Left cardiac atrium (tissue), 4 donors: ENCODE measurements at places on chromosomes 4 and X. TPM values are rescaled to one million over a fixed set of nuclear protein-coding genes. Genes with fewer than 3 reads are reported as not detected.

The PAGE2B gene
- not detected for total RNA-seq

The VCX2 gene
- total RNA-seq: not detected

The MRPL1 gene
- 41.9 TPM for total RNA-seq

The SATL1 gene
- total RNA-seq: 0.12 TPM

The GATB gene
- total RNA-seq: 88.1 TPM

The SPANXA2 gene
- total RNA-seq: not detected

The ARHGAP36 gene
- 0.32 TPM for total RNA-seq

The RRAGB gene
- 15.8 TPM for total RNA-seq

The SLC30A9 gene
- 50.7 TPM for total RNA-seq

DNA sequence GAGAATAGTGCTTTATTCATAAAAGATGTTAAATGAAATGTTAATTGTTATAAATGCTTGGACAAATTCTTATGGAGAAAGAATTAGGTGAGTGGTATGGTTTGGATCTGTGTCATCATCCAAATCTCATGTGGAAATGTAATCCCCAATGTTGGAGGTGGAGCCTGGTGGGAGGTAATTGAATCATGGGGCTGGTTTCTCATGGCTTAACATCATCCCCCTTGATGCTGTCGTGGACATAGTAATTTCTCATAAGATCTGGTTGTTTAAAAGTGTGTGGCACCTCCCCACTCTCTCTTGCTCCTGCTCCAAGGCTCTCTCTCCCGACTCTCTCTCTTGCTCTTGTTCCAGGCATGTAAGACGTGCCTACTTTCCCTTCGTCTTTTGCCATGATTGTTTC, 22.5 kb downstream of the GYPE start:
- no peak for DNase-seq

DNA sequence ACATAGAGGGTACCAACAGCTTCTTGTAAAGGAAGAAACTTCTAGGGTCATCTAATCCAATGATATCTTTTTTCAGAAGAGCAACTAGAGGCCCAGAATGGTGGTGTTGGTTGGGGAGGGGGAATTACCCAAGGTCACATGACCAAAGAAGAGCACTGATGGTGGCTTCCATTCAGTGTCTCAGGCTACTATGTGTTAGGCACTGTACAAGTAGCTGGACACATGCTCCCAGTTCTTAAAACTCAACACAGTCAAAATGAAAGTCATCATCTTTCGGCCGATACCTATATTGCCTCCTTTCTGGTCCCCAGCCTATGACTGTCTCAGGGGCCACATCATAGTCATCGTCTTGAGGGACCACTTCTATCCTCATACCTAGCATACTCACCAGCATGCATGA, 88.1 kb downstream of the ARHGAP6 start:
- no peak for DNase-seq

DNA sequence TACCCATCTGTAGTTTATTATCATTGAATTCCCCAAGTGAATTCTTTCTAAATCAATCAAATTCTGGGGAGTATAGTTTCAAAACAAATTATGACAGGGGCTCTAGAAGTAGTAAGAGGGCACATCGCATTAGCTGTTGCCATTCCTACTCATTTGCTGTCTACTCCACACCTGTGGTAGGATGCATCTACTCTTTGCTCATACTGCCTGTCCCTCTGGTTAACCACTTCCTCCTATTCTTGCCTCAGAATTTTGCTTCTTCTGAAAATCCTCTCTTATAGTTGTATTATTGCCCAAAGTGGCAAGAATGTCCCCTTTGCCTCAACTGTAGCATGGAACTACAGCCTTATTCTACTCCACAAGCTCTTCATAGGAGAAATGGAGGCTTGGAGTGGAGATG, 12.7 kb upstream of the DGKK start:
- DNase-seq: no peak

DNA sequence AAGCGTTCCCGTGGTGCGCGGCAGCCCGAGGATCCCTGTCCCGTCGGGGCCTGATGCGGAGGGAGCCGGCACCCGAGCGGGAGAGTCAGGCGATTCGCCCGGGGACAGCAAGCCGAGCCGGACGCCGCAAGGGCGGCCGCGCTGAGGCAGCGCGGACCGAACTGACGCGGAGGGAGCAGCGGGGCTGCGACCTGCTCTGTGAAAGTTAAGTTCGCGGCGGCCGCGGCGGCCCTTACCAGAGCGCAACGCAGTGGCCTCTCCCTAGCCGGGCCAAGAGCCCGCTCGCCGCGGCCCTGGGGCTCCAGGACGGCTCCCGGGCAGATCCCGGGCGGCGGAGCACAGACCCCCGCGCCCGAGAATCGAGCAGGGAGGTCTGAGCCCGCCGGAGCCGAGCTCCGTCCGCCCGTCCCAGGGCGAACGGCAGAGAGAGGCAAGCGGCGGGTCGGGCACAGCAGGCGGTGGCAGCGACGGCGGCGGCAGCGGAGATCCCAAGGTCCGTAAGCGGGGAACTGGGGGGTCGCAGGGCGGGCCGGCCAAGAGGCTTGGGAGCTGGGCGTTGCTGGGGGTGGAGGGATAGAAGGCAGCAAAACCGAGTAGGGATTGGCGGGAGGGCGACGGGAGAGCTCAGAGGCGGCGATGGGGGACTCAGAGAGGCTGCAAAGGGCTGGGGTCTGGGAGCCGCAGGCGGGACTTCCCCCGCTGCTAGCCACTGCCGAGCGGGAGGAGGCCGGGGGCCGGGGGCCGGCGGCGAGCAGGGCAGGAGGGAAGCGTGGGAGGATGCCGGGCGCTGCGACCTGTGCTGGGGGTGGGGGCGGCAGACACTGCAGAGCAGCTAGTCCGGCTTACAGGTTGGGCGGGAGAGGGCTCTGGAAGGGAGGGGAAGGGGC, 1.0 kb downstream of the GPR50 start:
- DNase-seq: no peak

GRCh38 chr4:15385928-15386327, 41.9 kb upstream of the C1QTNF7 start:
- DNase-seq: no peak

GRCh38 chrX:150697641-150698040, 4.4 kb downstream of the MTMR1 start:
- no peak for DNase-seq

DNA sequence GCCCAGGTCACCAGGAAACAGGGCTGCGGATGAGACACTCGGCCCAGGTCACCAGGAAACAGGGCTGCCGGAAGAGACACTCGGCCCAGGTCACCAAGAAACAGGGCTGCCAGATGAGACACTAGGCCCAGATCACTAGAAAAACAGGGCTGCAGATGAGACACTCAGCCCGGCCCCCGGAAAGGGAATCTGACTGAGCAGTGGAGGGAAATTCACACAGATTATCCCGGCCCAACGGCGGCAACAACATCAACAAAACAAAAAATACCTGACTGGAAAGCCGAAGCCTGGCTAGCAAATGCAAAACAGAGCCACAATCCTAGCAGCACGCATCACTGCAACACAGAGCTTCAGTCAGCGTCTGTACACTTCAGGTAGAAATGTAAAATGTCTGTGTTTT, 20.7 kb downstream of the AFAP1 start:
- DNase-seq: no peak

DNA sequence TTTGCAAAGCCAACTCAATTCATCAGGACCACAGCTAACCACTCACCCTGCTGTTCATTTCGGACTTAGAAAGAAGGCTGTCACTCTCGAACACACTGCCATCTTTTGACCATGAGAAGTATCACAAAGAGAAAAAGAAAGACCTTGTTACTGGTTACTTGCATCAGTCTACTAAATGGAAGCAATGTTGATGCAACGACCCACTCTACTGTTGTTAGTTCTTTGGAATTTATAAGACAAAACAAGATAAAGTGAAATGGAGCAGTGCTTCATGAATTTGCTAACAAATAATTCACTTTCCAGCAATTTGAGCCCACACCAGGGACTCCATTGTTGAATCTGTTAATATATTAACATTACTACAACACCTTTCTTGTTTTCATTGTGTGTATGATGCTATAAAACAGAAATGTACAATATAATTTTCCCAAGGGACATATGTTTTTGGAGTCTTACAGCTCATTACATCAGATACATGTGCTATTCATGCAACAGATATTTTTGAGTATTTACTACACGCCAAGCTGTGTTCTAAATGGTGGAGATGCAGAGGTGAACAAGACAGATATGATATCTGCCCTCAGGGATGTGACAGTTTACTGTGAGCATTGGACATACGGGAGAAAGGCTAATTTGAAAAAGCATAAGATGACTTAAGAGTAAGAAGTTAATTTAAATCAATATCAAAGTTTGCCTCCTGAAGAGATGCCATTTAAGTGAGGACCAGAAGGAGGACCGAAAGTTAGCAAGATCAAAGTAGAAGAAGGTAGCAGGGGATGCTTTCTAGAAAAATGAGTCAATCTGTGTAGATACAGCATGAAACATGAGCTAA, 87.2 kb downstream of the AREG start:
- DNase-seq: no peak

DNA sequence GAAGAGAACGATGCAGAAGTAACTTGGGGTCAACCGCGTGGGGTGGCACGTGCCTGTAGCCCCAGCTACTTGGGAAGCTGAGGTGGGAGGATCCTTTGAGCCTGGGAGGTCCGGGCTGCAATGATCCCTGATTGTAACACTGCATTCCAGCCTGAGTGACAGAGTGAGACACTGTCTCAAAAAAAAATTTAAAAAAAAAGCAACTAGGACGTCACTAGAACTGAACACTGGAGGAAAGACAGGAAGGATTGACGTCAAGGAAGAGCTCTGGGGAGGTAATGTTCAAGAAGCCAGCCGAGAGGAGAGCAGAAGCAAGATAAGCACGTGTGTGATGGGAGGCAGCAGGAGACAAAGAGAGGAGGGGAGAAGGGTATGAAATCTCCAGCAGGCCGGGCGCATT, 28.7 kb downstream of the S100G start:
- DNase-seq: no peak

- DNase-seq: no peak
These were observed 105.2 kb upstream of the STX18 start for GRCh38 chr4:4647041-4647440.

GRCh38 chr4:173998471-173999144, 284.9 kb downstream of the FBXO8 start:
- DNase-seq: no peak

DNA sequence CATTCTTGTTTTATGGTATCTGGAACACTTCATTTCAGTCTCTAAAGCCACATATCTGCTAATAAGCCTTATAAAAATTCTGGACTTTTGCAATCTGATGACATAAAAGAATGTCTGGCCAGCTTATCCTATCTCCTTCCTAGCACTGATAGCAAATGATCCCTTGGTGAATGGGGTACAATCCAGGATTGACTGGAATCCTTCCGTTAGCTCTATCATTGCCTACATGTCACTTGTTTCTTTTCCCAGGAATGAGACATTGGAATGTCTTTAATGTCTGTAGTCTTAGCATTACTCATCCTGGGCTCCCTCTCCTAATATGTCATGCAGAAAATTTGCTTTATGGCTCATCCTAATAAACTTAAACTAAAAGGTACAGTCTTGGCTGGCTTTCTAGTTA, 14.8 kb upstream of the PABPC4L start:
- DNase-seq: no peak

- DNase-seq: peak; percentile 19
These were observed 276.9 kb upstream of the TACR3 start for GRCh38 chr4:103996637-103997036.

- no peak for DNase-seq
These were observed 13.8 kb upstream of the ZNF674 start for GRCh38 chrX:46559062-46559461.

DNA sequence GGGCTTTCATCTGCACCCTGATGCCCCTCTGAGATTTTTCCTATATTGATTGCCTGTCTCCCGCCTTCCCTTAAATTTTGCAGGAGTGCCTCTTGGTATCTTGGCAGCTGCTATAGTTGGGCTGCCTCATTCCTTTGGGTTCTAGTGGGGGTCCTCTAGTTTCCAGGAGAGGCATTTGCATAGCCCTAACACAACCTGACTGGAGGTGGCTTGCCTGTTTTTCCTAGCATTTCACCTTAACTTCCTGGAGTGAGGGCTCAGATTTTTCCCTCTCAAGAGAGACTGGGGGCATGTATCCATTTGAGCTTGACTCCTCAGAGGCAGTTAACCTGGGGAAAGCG, 46.0 kb downstream of the UGT2A3 start:
- no peak for DNase-seq

- peak; percentile 27 for DNase-seq
These were observed 15.3 kb downstream of the INTU start for GRCh38 chr4:127648061-127648460.
